ENCODE measurements at places on chromosomes 6 and 20.

DNA sequence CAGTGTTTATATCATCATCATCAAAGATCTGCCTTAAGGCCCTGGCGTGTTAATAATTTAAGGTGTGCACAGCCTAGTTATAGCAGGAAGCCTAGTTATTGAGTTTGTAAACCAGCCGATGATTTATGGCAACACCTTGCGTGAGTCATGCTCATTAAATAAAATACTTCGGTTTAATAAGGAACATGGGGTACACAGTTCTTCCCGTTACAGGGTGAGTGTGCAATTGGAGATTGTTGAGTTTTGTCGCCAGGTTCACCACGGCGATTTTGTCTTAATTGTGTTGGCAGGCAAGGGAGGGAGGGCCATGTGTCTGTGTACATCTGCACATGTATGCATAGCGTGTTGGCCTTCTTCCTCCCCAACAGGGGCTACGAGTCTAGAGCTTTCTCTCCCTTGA is 104.0 kb downstream of the TFAP2A start:
- DNase-seq: no peak

- DNase-seq: no peak
These were observed 18.8 kb downstream of the ZNF217 start for GRCh38 chr20:53574819-53575218.

DNA sequence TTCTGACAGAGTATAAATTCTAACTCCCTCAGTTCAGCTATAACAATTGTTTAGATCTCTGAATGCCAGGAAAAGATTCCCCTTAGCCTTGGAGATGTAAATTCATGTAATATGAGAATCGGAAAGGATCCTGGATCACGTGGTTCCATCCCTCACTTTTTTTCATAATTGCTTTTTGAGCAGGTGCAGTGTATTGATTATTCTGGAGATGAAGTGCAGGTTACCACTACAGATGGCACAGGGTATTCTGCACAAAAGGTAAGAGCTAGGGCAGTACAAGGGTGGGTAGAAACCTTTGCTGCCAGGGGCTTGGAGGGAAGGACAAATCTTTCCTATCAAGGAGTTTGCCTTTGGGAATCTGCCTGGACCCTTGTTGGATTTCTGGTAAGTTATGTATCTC is 52.7 kb downstream of the KDM1B start:
- no peak for DNase-seq

DNA sequence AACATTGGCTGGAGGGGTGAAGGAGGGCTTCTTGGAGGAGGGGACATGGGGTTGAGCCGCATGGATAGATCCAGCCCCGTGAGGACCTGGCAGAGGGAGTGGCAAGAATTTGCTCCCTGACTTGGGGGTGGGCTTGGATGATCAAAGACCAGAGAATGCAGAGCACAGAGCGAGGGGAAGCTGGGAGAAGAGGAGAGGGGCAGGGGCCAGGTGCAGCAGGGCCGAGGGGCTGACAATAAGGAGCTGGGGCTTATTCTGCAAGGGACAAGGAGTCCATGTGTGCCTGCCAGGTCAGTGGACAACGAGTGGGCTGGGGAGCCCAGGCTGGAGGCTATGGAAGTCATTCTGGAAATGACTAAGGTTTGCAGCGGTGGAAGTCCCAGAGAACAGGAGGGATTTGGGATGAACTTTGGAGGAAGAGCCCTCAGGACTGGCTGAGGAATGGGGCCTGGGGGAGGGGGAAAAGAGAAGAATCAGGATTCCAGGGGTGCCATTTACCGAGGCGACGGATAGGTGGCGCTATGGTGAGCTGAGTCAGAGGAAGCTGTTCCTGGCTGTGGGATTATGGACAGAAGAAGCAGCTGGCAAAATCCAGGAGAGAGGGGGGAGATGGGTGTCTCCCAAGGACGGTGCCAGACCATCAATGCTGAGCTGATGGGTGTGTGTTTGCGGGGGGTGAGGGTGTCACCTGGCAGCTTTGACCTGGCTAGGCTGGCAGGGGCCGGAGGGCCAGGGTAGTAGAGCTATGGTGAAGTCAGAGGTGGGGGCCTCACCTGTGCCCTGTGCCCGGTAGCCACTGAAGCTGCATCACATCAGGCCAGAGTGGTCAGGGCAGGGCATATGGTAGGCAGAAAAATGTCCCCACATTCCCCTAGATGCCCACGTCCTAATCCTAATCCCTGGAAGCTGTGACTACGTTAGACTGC is 7.8 kb downstream of the KCNG1 start:
- DNase-seq: peak; percentile 53

- peak; percentile 11 for DNase-seq
These were observed 6.5 kb downstream of the BMP5 start for GRCh38 chr6:55868771-55869479.

DNA sequence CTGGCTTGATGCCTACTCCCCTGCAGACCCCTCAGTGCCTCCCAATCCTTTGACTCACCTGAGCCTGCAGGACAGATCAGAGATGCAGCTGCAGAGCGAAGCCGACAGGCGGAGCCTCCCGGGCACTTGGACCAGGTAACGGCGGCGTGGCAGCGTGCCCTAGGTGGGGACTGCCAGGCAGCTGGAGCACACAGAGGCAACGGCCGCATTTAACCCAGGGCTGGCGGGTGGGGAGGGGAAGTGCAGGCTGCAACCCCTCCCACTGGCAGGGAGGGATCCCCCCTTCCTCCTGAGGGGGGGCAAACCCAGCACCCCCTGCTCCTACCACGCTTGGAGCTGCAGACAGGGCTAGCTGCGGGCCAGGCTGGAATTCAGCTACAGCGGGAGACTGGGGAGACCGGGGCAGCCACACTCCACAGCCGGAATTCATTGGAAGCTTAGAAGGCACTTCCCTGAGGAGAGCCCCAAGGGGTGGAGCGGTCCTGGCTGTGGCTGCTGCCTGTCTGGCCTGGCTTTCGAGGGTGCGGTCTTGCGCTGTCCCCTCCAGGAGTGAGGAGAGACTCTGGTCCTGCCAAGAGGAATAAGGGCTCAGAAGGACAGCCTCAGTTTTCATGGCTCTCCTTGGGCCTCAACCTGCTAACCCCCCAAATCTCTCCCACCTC is at the start of gene MATN4:
Gene MATN4, minus strand, starts transcription at position 183 of the 662 bp plus-strand sequence. CDS start 2,717 bp downstream, outside the sequence.
- no peak for DNase-seq

GRCh38 chr6:88238901-88239300 is 72.8 kb upstream of the CNR1 start:
- no peak for DNase-seq

GRCh38 chr6:169473663-169474062 is 220.0 kb upstream of the THBS2 start:
- DNase-seq: no peak

DNA sequence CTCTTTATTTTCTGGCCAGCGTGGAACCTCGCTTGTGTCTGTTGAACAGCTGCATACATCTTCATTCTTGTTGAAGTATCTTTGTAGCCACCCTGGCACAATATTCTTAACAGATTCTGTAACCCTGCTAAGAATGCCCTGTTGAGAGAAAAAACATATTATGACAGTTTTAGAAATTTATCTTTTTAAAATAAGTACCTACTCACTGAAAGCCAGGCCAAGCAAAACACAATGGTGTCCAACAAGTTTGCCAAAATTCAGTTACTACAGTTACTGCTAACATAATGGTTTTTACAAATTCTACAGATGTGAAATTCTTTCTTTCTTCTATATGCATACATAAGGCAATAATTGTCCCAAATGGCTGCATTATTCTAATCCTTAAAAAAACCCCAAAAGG is 18.2 kb downstream of the NUP153 start:
- no peak for DNase-seq

DNA sequence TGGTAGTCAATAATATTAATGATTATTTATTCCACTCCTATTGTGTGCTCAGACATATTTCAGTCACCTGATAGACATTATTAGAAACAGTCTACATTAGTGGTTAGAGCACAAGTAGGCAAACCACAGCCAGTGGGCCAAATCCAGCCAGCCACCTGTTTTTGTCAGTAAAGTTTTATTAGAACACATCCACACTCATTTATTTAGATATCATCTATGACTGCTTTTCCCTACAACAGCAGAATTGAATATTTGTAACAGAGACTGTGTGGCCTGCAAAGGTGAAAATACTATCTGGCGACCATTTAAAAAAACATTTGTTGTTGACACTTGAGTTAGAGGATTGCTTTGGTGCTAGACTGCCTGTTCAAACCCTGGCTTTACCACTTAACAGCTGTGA is 220.0 kb upstream of the ZFP64 start:
- DNase-seq: no peak

DNA sequence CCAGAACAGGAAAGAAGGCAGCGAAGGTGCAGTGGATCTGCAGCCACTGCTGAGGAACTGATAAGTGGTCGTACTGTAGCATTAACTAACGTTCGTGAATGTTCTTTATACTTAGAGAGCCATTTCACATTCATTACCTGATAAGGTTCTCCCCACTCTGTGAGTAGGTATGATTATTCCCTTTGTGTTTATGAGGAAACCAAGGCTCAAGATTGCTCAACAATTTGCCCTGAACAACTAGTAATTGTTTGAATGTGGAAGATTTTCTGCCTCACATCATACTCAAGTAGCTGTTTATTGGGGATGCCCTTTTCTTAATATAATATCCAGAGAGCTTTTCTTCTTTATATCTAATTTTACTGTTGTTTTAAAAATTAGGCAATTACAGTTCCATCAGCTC is 24.9 kb upstream of the ELOVL5 start:
- no peak for DNase-seq

DNA sequence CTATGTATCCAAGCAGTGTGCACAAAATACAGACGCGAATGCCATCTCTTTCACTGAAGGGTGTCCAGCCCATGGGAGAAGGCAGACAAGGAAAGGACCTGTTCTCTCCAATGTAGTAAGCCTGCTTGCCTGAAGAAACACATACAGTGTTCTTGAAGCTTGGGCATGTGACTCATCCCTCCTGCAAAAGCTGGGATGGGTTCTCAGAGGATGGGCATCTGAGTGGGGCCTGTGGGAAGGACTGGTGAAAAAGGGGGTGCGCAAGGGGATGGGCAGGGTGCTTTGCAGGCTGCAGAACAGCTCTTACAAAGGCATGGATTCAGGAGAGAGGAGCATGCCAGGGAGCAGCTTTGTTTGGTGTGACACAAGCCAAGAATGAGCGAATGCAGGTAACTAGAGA is 128.1 kb downstream of the FYN start:
- DNase-seq: no peak

DNA sequence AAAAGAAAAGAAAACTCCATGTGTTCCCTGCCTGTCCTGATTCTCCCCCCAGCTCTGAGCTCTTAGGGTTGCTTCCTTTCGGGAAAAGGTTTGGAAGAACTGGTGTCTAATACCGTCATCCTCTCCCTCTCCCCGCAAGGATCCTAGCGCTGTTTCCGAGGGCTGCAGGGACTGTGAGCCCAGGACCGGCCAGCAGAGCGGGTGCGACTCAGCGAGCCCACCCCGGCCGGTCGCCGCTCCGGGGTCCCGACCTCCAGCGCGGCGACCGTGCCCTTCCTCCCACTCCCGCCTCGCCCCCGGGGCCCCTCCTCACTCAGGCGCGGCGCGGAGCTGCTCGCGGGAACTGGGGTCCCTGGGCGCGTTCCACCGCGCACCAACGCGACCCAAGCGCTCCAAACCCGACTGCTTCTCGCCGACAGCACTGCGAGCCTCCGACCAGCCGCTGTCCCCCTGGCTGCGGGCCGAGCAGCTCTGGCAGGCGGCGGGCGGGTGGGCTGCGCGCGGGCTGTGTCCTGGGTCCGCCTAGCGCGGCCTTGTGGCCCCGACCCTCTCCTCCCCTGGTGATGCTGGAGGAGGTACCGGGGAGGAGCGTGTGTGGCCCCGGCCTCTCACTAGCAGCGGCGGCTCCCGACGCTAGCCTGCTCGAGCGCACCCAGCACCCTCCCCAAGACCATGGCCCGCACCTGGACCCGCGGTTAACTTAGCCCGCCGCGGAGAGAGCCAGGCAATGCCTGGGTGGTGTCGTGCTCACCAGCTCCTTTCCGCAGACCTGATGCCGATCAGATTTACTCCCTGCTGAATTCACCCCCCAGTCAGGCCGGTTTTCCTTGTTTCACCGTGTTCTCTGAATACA is at the start of gene PLA2G7:
Gene PLA2G7, minus strand, starts transcription at position 509 of the 853 bp plus-strand sequence. CDS start 12,484 bp downstream, outside the sequence.
- no peak for DNase-seq

GRCh38 chr20:6489361-6490171 is 277.9 kb upstream of the BMP2 start:
- no peak for DNase-seq

- no peak for DNase-seq
These were observed 147.5 kb downstream of the PHF3 start for GRCh38 chr6:63783096-63783495.

DNA sequence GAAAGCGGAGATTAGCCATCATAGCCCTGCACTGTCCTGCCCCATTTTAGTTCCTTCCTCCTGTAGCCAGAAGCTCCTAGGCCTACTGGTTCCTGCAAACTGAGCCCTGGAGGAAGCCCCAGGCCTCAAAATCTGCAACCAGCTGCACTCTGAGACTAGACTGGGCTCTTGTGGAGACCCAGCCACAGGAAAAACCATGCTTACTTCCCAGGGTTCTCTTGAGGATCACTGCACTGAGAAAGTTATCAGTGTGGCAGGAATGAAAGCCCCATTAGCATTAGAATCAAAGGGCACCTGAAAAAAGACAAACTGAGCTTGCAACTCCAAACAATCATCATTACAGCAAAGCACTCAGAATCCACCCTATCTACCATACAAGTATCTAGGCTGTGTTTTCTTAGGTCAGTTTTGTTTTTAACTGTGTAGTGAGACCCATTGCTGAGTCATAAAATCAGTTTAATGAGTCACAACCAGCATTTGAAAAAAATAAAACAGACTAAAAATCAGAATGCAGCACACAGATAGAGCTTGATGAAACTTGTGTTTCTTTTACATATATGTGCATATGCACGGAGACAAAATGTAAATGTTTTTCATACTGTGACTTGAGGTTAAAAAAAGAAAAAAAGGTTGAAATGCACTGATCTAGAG is 91.0 kb downstream of the UNC5CL start:
- DNase-seq: no peak

- no peak for DNase-seq
These were observed 79.3 kb downstream of the AHI1 start for GRCh38 chr6:135418040-135418760.

GRCh38 chr20:49275636-49276035 is 2.2 kb downstream of the ZNFX1 start:
- no peak for DNase-seq

DNA sequence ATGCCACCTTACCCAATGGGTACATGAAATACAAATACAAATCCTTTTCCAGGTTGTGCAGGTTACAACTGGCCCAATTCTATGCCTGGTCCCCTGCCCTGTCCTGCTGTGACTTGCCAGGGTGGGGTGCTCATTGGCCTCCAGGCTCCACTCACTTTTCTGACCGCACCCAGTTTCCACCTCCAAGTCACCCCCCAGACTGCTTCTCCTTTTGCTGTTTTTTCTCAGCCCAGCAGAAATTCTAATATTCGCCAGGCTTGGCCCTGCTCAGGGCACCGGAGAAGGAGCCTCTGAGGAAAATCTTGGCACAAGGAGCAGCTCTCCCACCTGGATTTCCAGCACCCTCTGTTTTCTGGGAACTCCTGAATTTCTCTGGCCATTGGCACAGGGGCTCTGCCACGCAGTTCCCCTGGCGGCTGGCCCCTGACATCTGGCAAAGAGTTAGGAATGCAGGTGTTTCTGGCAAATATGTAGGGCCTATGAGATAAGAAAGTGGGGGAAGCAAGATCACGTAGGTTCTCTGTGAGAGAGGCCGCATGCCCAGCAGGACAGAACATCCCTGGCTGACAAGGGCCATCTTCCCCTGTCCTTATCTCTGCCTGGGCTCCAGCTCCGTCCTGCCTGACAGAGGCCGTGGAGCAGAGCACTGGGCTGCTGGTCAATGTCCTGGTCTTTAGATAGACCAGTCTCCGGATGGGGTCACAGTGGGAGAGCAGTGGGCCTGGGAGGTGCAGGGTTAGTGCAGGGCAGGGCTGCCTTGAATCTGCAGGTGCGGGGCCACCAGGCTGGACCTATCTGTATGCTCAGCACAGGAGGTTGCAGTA is 2.9 kb upstream of the RAET1E start:
- no peak for DNase-seq
